Left lung (tissue), 14 donors: ENCODE measurements at places on chromosomes 2 and 18. TPM values are rescaled to one million over a fixed set of nuclear protein-coding genes. Genes with fewer than 3 reads are reported as not detected.

The HOXD8 gene
- 0.32 TPM for total RNA-seq

The TRIM54 gene
- total RNA-seq = 0.17 TPM

The SLC30A3 gene
- 0.64 TPM for total RNA-seq

The TRIM43B gene
- not detected for total RNA-seq

The RAPGEF4 gene
- total RNA-seq = 12.6 TPM

The DAW1 gene
- total RNA-seq = 0.99 TPM

The ADCYAP1 gene
- total RNA-seq = 0.08 TPM
